ENCODE measurements at places on chromosomes 12 and 14.
A peak's percentile ranks its signal among the peaks of the same experiment; 100 is the strongest.

DNA sequence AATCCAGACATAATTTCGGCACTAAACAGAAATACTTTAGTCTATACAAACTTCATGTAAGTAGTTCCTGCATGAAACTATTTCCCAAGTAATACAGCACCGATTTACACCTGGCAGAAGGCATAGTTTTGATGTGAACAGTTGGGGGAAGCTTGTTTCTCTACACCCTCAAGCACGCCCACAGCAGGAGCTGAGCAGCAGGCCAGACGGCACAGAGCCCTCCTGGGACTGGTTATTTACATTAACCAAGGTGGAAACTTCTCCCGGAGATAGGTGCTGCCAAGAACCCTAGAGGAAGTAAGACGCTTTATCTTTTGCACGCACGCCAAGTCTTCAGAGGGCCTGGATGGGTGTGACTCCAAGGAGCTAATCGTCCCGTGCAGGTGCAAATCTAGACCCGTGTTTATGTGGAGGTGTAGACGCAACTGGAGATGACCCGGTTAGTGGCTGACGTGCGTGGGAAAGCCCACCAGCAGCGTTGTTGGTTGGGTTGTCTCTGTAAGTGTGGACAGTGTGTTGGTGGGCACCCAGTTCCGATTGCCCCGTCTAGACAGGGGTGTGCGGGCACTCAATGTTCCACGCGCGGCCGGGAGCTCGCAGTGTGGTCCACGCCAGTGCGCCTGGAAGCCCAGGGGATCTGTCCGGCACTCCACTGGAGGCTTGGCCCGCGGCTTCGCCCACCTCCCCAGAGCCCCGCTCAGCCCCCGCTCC, 767 bp upstream of the TCP11L2 start:
- DNase-seq = peak; percentile 61

DNA sequence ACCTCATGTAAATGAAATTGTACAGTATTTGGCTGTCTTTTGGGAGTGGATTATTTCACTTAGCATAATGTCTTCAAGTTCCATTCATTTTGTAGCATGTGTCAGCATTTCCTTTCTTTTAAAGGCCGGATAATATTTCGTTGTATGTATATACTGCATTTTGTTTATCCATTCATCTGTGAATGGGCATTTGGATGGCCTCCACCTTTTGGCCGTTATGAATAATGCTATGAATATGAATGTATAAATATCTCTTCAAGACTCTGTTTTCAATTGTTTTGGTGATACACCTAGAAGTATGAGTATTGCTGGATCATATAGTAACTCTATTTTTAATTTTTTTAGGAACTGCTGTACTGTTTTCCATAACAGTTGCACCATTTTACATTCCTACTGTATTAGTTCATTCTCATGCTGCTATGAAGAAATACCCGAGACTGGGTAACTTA, 164.9 kb downstream of the DYRK2 start:
- DNase-seq = no peak

DNA sequence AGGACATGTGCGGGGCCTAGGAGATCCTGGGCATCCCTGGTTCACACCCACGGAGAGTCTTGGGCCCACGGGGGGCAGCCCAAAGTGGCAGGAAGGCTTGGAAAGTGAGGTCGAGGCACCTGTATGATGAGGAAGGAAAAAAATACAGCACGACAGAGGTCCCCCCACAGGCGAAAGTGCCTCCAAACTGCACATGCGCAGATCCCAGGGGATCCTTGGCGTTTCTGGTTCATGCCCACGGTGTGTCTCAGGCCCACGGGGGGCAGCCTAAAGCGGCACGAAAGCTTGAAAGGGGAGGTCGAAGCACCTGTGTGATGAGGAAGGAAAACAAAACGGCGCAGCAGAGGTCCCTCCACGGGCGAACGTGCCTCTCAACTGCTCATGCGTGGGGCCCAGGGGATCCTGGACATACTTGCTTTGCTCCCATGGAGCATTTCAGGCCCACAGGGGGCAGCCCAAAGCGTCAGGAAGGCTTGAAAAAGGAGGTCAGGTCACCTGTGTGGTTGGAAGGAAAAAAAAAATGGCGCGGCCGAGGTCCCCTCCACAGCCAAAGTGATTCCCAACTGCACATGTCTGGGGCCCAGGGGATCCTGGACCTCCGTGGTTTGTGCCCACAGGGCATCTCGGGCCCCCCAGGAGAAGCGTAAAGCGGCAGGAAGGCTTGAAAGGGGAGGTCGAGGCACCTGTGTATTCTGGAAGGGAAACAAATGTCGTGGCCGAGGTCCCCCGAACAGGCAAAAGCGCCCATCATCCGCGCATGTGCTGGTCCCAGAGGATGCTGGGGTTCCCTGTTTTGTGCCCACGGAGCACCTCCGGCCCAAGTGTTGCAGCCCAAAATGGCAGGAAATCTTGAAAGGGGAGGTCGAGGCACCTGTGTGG, 582.6 kb downstream of the ALG10 start:
- no peak for DNase-seq

GRCh38 chr14:33844118-33844517, 106.8 kb downstream of the EGLN3 start:
- DNase-seq = no peak

- DNase-seq = no peak
Measured at GRCh38 chr12:96327889-96328288, 72.3 kb downstream of the CDK17 start.

DNA sequence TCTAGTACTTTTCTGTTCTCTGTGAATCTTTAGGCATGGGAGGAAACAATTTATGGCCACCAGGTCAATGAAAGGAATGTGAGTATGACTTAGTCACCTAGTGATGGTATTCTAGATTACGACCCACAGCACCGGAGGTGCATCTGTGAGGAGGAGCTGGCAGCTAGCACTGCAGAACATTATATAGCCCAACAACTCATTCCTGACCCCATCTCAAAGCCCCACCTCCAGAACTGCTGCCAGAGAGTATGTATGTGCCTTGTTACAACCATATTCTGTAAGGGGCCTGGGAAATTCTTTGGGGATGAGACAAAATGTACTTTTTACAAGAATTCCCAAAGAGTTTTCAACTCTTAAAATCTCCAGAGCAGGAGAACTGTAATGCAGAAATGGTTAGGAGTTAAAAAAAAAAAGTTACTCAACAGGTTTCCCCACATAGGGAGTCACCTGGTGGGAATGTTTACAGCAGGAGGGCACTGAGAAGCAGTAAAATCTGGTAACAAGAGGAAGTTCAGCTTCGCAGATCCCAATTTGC, 34.9 kb upstream of the CERS5 start:
- DNase-seq = no peak

DNA sequence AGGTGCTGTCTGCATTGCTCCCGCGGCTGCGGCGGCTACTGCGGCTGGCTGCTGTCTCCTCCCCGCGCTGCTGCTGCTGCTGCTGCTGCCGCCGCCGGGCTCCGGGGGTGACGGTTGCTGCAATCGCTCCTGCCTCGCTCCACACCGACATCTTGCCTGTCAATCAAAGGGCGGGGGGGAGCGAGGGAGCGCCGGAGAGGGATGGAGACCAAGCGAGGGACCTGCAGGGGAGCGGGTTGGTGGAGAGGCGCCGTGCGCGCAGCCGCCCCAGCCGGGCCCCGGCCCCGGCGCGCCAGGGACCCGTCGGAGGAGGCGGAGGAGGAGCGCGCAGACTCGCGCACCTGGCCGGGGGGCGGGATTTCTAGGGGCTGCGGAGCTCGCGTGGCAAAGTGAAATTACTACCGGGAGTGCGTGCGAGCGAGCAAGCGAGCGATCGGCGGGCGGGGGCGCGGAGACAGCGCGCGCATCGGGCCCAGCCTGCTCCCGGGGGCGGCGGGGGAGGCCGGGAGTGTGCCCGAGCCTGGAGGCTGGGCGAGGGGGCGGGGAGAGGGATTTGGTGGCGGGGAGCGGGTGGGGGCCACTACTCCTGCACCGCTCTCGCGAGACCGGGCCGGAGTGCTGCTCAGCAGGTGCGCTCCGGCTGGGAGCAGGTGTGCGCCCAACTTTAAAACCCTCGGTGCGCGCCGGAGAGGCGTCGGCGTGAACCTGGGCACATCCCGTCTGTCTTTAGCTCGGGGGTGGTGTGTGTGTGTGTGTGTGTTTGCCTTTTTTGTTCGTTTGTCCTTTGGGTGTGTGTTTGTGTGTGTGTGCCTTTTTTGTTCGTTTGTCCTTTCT, at the start of gene KSR2:
Gene KSR2, minus strand, starts transcription at position 165 of the 834 bp plus-strand sequence. CDS start 735 bp downstream, outside the sequence.
- peak; percentile 98 for DNase-seq

- DNase-seq = no peak
Measured at GRCh38 chr14:89374908-89375307, 42.1 kb downstream of the FOXN3 start.

GRCh38 chr12:11321980-11322379, 11.7 kb upstream of the PRB4 start:
- no peak for DNase-seq

- DNase-seq = no peak
Measured at GRCh38 chr12:80627782-80628181, 79.7 kb upstream of the MYF6 start.

DNA sequence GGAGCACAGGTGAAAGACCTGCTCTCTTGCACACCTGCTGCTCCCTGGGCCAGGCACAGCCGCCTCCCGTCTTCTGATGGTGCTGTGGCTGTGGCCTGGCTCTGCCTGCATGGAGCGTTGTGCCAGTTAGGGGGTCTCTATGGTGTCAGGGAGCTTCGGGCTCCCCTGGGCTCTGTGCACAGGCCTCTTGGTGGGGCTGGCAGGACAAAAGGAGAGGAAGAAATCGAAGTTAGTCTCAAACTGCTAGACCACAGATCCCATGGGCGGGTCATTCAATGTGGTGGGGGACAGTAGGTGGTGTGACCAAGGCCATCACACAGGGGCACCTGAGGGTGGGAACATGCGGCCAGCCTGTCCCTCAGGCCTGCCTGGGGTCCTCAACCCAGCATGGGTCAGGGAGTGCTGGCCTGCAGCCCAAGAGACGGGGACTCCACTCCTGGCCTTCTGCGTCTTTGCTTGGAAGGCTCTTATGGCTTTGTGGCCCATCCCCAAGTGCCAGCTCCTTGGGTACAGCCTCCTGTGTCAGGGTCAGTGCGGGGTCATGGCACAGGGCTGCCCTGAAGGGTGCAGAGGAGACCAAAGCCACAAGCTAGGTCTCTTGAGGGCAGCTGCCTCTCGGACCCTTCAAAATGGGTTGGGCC, 84.1 kb downstream of the KIF26A start:
- no peak for DNase-seq

DNA sequence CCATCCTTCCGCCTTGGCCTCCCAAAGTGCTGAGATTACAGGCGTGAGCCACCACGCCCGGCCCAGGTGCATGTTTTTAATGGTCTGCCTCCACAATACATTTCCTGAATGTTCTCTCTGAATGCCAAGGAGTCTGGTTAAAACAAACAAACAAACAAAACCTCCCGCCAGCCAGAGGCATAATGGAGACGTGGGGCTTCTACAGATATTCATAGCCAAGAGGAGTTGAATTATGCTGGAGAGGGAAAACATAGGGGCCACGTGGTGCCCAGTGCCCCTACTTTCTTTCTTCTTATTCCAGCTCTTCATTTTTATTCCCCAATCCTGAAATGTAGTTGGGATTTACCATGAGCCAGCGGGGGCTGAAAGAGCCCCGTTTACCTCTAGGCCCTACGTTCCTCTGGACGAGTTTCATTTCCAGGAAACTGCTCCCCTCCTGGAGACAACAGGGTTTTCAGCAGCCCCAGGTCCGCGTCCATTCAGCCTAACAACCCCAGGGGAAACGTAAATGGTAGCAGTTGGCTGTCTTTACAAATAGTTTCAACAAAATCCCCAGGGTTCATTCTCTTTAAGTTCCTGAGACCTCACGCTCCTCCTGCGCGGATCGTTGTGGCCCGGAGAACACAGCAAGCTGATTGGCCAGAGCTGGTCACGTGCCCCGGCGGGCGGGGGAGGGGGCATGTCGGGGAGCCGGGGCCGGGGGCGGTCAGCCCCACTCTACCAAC, 108.5 kb upstream of the ESRRB start:
- peak; percentile 33 for DNase-seq

DNA sequence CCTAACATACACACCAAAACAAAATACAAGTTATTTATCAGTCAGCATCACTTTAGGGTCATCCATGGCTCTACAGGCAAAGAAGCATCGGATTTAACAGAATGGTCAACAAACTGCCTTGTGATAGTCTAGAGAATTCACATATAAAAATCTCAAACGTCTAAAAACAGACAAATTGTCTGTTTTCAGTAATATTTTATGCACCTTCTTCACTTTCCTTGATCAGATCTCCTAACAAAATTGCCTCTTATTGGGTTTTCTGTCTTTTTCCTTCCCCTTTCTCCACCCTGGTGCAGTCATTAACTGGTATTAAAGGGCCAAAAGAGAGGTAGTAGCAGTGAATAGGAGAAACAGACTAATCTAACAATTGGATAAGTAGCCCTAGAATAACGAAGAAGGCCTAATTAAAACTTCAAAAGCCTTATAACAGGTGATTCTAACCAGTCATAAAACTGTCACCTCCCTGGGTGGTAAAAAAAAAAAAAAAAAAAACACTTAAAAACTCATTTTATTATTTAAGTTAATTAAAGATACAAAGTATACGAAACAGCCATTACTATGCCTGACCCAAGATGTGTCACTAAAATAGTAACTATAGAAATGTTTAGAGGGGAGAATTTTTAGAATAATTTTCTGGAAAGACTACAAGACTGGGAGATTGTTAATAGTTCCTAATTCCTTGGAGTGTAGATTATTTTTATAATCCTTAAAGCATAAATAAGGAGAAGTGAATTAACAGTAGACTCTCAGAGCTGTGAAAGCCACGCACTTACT, 1.5 kb downstream of the KIF21A start:
- no peak for DNase-seq

DNA sequence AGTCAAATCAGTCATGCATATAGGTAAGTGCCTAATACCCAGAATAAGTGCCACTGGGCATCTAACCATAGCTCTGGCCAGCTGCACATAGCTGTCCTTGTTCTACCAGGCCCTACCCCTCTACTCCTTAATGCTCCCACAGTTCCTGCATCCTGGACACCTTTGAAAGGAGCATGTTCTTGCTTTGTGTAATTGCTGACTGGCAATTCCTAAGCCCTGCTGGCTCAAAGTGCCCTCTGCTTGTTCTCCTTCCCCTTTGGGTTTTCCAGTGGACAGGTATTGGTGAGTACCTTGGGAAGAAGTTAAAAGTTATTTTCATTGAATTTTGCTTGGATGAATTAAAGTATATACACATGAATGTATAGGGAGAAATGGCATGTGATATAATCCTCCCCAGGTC, 516.4 kb downstream of the ETNK1 start:
- DNase-seq = no peak

DNA sequence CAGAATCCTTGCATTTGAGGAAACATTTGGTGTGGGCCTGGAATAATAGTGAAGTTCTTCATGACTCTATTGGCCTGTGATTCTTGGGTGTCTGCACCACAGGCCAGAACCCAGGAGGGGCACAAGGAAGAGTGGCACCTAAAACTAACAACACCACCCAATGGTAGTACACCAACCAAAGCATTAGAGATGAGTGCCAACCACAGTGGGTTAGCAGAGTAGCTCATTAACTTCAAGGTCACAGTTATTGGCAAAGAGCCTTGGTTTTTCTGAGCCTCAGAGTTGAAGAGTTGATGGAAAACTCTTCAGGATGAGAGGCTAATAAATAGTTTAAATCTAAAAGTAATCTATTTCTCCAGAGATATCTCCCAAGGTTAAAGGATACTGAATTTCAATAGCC, 57.0 kb downstream of the HELB start:
- DNase-seq = no peak

All from NCI-H1105 (cell line).